Chondrocyte (in vitro differentiated cells): ENCODE measurements at places on chromosomes 3 and 15.

- no peak for DNase-seq
Observed at GRCh38 chr3:133479895-133480669, 80.2 kb downstream of the BFSP2 start.

GRCh38 chr3:16071206-16071605 is 103.3 kb upstream of the GALNT15 start:
- no peak for DNase-seq

DNA sequence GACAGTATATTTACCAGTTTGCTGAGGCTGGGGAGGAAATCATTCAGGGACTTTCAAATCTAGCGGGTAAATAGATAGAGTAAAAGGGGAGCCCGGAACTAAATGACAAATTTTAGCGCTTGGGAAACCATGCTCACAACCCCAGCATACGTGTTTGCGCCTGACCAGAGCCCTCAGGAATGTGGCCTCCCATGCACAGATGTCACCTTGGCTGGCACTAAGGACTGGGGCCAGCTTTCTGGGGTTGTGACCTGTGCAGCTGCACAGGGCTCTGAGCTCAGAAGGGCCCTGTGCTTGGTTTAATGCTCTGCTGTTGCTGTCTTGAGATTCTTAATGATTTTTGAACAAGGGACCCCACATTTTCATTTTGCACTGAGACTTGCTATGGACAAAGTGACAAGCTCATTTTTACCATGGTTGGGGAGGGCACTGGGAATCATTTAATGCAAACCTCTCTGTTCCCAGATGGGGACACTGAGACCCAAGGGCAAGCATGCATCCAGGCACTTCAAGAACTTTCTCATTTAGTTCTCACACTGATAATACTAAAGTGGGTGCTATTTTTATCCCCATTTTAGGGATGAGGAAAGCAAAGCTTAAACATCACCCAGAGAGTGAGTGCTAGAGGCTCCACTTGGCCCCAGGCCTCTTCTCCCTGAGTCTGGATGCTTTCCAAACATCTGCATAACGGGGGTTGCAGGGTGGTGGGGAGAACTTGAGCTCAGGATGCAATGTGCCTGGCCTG is 44.1 kb upstream of the FAM107A start:
- DNase-seq = no peak

GRCh38 chr3:23333633-23334032 is 130.5 kb downstream of the UBE2E2 start:
- no peak for DNase-seq

GRCh38 chr3:143482106-143483088 is 362.8 kb downstream of the CHST2 start:
- DNase-seq = no peak

DNA sequence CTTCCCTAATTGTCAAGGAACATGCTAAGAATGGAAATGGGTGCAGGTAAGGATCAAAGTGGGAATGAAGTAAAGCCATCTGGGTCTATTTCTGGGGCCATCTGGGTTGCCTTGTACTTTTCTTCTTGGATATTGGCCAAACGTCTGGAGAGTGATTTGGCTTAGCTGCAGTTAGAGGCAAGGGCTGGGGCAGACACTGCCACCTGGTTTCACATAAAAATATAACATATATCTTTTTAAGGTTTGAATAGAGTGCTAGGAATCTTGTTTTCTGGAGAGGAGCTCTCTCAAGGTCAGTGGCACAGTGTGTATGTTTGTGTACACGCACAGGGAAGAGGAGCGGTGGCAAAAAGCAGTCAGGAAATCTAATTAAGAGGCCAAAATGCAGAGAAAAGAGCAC is 24.7 kb upstream of the EOMES start:
- DNase-seq = no peak

DNA sequence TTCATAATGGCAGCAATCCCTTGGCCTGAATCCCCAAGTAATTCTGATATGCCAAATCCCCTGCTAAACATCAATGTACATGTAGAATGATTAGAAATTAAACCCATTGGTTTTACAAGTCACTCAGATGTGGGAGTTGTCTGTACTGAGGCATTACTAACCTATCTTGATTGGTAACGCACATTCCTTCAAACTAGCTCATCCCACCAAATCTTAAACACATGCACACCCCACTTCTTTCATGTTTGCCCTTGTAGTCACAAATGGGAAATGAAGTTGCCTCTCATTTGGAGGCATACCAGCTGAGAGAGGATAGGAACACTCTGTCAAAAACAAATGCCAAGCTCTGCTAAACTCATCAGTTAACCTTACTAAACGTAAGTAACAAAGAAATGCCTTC is 29.1 kb upstream of the MAN2C1 start:
- no peak for DNase-seq
